CD4-positive, alpha-beta memory T cell (primary cell): ENCODE measurements at places on chromosomes 4 and X. TPM values are rescaled to one million over a fixed set of nuclear protein-coding genes. Genes with fewer than 3 reads are reported as not detected.

The PLAC8 gene
- 378 TPM for polyA plus RNA-seq

The UCHL1 gene
- polyA plus RNA-seq = not detected

The LRCH2 gene
- polyA plus RNA-seq = not detected

The NDUFA1 gene
- polyA plus RNA-seq = 409 TPM

The CTAG1A gene
- polyA plus RNA-seq = not detected

The FGF2 gene
- not detected for polyA plus RNA-seq

The DCK gene
- 89.4 TPM for polyA plus RNA-seq

The NXF2 gene
- polyA plus RNA-seq = not detected

The HPGDS gene
- polyA plus RNA-seq = not detected

The PLAC1 gene
- not detected for polyA plus RNA-seq

The ADAM29 gene
- not detected for polyA plus RNA-seq

DNA sequence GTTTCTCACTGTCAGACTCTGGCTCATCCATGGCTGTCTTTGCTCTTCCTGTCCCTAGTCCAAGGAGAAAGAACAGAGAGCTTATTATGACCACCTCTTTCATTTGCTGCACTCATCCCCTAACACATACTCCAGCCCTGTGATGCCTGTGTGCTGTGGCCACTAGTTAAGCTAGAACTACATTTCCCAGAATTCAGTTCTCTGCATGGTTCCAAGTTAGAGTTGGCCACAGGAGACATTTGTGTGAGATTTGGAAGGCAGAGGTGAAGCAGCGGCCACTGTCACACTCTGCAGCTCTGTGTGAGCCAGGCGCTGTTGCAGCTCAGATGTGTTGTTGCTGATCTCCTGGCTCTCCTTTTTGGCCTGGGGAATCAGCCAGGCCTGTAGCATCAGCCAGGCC, 188.2 kb upstream of the ATP6AP2 start:
- no peaks in the 10 kb centered on the region for H3K27me3 ChIP-seq
- no peaks in the 10 kb centered on the region for H3K36me3 ChIP-seq
- no peaks in the 10 kb centered on the region for H3K4me1 ChIP-seq
- no peak overlapping the region for H3K27ac ChIP-seq

GRCh38 chr4:98642991-98643426, 15.4 kb downstream of the TSPAN5 start:
- H3K4me3 ChIP-seq = no peak overlapping the region
- no peaks in the 10 kb centered on the region for H3K27me3 ChIP-seq
- no peak overlapping the region for H3K27ac ChIP-seq
- no peak for DNase-seq
- no peaks in the 10 kb centered on the region for H3K36me3 ChIP-seq

- DNase-seq = no peak
- H3K27ac ChIP-seq = no peak overlapping the region
- H3K4me3 ChIP-seq = no peak overlapping the region
- H3K36me3 ChIP-seq = no peaks in the 10 kb centered on the region
- no peaks in the 10 kb centered on the region for H3K27me3 ChIP-seq
These were observed 31.0 kb upstream of the EGFL6 start for GRCh38 chrX:13538414-13538813.

DNA sequence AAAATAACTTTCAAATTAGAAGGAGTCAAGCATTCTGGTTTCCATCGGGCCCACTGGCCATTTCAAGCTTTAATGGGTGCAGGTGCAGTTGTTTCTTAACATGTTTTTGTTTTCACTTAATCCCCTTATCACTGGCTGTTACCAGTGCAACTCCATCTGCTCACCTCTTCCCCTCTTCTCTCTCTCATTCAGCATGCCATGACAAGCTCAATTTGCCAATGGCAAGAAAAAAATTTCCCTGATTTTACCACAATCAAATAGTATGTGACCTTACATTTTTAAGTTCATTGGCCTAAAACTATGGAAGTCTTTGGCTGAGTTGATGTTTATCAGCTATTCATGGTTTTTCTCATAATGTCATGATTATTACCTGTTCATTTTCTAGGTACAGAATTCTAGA, 299.1 kb upstream of the BMP3 start:
- H3K36me3 ChIP-seq = no peaks in the 10 kb centered on the region
- H3K4me3 ChIP-seq = no peak overlapping the region
- no peak overlapping the region for H3K27ac ChIP-seq
- no peaks in the 10 kb centered on the region for H3K4me1 ChIP-seq
- H3K27me3 ChIP-seq = no peaks in the 10 kb centered on the region

- no peak overlapping the region for H3K27ac ChIP-seq
- no peak overlapping the region for H3K4me3 ChIP-seq
- DNase-seq = no peak
- H3K4me1 ChIP-seq = no peaks in the 10 kb centered on the region
- no peaks in the 10 kb centered on the region for H3K36me3 ChIP-seq
These were observed 35.5 kb upstream of the BMPR1B start for GRCh38 chr4:94722270-94722669.

DNA sequence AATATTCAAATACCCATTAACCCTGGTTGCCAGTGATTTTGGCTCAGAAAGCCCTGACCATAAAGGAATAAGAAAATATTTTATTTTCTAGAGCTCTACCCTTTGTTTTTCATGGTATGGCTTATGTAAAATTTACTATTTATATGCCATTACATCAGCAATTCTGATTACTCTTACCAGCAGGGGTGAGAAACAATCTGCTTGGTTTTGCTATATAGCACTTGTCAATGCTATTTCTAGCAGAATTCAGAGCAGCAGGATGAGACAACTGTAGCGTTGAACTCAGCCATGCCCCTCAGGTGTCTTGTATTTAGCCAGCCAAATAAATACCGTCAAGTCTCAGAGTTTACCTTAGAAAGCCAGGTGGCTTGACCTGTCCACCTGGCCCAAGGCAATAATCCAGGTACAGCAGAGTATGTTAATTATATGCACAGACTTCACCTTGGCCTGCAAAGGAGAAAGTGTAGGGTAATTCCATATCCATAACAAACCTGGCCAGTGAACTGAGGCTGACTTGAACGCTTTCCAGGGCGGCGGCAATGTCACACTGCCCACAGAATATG, 1303.5 kb downstream of the RAPGEF2 start:
- H3K36me3 ChIP-seq = no peaks in the 10 kb centered on the region
- H3K4me3 ChIP-seq = no peak overlapping the region
- no peaks in the 10 kb centered on the region for H3K4me1 ChIP-seq
- H3K27me3 ChIP-seq = no peaks in the 10 kb centered on the region

DNA sequence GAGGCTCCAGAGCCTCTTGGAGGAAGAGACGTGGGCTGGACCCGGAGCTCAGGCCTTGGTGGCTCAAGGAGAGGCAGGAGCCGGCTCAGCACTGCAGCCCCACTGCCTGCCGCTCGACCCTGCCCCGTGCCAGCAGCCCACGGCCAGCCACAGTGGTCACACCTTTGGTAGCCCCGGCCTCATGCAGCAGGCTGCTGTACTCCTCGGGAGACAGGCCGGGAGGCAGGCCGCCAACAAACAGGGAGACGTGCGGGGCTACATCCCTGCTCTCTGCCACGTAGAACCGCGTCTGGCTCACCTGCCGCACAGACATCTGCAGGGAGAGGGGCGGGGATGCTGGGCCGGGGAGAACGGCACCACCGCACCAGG, 7.6 kb downstream of the DGKQ start:
- peaks cover 6% of the 10 kb centered on the region for H3K36me3 ChIP-seq
- H3K27me3 ChIP-seq = no peaks in the 10 kb centered on the region
- no peak overlapping the region for H3K27ac ChIP-seq
- DNase-seq = no peak
- H3K4me1 ChIP-seq = peaks cover 4% of the 10 kb centered on the region

- no peaks in the 10 kb centered on the region for H3K36me3 ChIP-seq
- DNase-seq = no peak
- no peak overlapping the region for H3K27ac ChIP-seq
- no peaks in the 10 kb centered on the region for H3K27me3 ChIP-seq
- no peaks in the 10 kb centered on the region for H3K4me1 ChIP-seq
These were observed 507.6 kb downstream of the CENPC start for GRCh38 chr4:67037504-67038227.

- no peak overlapping the region for H3K4me3 ChIP-seq
- DNase-seq = no peak
- H3K27ac ChIP-seq = no peak overlapping the region
- no peaks in the 10 kb centered on the region for H3K27me3 ChIP-seq
- H3K4me1 ChIP-seq = peaks cover 18% of the 10 kb centered on the region
These were observed 3.9 kb downstream of the CYP2U1 start for GRCh38 chr4:107935246-107935645.

DNA sequence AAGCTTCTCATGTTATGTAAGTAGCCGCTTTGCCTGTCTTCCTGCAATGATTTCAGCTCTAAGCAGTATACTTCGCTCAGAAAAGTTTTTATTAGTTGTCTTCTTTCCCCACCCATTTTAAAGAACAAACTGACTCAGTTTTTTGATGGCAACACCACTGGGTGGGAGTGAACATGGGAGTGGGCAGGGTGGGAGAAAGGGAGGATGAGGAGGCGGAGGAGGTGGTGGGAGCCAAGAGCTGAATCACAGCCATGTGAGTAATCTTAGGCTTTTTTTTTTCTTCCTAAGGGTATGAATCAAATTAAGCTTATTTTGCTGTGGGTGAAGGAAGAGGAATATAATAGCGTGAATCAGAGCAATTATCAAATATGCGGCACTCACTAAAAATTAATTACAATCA, 574.3 kb upstream of the DIPK2B start:
- no peaks in the 10 kb centered on the region for H3K27me3 ChIP-seq
- H3K4me1 ChIP-seq = peaks cover 77% of the 10 kb centered on the region
- H3K4me3 ChIP-seq = no peak overlapping the region
- H3K27ac ChIP-seq = no peak overlapping the region

DNA sequence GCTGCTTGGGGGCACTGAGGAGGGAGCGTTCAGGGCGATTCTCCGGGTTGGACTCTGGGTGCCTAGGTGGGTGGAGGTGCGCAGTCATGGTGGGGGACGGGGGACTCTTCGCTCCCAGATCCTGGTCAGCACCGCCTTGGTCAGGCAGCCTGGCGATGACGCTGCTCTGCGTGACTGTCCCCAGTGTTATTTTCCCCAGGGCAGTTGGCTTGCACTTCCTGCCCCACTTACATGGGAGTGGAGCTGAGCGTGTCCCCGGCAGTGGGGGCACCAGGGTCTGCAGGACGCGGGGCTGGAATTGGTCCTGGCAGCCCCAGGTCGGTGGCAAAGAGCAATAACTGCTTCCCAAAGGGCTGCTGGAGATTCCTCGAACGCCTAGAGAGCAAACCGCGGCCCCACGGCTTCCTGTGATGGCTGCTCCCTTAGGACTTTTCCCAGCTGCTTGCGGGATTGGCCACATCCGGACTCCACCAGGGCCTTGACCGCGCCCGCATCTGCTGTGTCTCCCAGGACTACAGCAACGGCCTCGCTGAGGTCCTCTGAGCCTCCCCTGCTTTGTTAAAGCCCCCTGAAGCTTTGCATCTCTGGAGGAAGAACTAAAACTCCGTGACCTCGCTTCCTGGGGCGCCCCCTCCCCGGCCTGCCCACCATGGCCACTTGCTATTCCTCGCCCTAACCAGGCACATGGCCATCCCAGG, 35.3 kb upstream of the GPR78 start:
- H3K27ac ChIP-seq = no peak overlapping the region
- no peaks in the 10 kb centered on the region for H3K36me3 ChIP-seq
- no peak for DNase-seq
- no peak overlapping the region for H3K4me3 ChIP-seq
- H3K4me1 ChIP-seq = peaks cover 7% of the 10 kb centered on the region
- no peaks in the 10 kb centered on the region for H3K27me3 ChIP-seq

DNA sequence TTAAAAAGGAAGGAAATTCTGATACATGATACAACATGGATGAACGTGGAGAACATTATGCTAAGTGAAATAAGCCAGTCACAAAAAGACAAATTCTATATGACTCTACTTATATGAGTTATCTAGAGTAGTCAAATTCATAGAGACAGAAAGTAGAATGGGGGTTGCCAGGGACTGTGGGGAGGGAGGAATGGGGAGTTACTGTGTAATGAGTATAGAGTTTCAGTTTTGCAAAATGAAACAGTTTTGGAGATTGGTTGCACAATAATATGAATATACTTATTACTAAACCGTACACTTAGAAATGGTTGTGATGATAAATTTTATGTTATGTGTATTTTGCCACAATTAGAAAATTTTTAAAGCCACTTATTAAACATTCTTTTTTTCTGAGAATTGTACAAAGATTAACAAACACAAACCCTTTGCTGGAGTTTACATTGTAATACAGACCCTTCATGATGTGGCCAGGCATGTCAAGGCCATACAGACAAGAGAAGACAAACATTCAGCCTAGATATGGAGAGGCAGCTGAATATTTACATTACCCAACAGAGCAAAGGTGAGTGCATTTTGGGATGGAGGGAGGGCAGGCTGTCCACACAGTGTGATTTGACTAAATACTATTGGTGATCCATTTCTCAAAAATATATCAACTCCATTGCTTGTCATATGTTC, 21.2 kb upstream of the GPC3 start:
- H3K4me1 ChIP-seq = no peaks in the 10 kb centered on the region
- DNase-seq = no peak
- H3K4me3 ChIP-seq = no peak overlapping the region
- H3K36me3 ChIP-seq = no peaks in the 10 kb centered on the region
- H3K27me3 ChIP-seq = no peaks in the 10 kb centered on the region
